ENCODE measurements at places on chromosomes 4 and X. TPM values are rescaled to one million over a fixed set of nuclear protein-coding genes. Genes with fewer than 3 reads are reported as not detected.

The SLC16A2 gene
- total RNA-seq, result 7.2 TPM

The NCBP2L gene
- total RNA-seq, result not detected

The BANK1 gene
- 12.2 TPM for total RNA-seq

The SHROOM3 gene
- 62.0 TPM for total RNA-seq

The COL25A1 gene
- 0.35 TPM for total RNA-seq

The PRR32 gene
- not detected for total RNA-seq

The GRID2 gene
- not detected for total RNA-seq

The AKAP14 gene
- 4.8 TPM for total RNA-seq

The NR0B1 gene
- total RNA-seq, result not detected

The SCFD2 gene
- total RNA-seq, result 13.2 TPM

The MAGEA10 gene
- not detected for total RNA-seq

The SPANXB1 gene
- not detected for total RNA-seq

The EGF gene
- 3.5 TPM for total RNA-seq

The CXCL8 gene
- total RNA-seq, result 6.2 TPM

The TRIM60 gene
- not detected for total RNA-seq

The KCND1 gene
- total RNA-seq, result 1.8 TPM

The TCEAL9 gene
- 34.6 TPM for total RNA-seq

The COL4A5 gene
- 26.0 TPM for total RNA-seq

The MAGEA8 gene
- total RNA-seq, result not detected

The SPIN3 gene
- 12.2 TPM for total RNA-seq

The USP17L30 gene
- not detected for total RNA-seq

The MAGEB1 gene
- total RNA-seq, result not detected

The RIBC1 gene
- 3.0 TPM for total RNA-seq

The GAR1 gene
- 10.0 TPM for total RNA-seq

The PNMA5 gene
- 0.18 TPM for total RNA-seq

The LGI2 gene
- total RNA-seq, result 1.3 TPM

The KLB gene
- total RNA-seq, result 1.0 TPM

The EDA2R gene
- total RNA-seq, result 2.4 TPM

The SSX2 gene
- total RNA-seq, result not detected

The FREM3 gene
- 0.38 TPM for total RNA-seq

The CNKSR2 gene
- total RNA-seq, result 4.6 TPM

The BDH2 gene
- total RNA-seq, result 46.2 TPM

The MAGIX gene
- total RNA-seq, result 6.7 TPM

The DIPK2B gene
- total RNA-seq, result 14.4 TPM

Measured in lower lobe of right lung (tissue), 2 donors.